ENCODE measurements at places on chromosomes 2 and 18.

DNA sequence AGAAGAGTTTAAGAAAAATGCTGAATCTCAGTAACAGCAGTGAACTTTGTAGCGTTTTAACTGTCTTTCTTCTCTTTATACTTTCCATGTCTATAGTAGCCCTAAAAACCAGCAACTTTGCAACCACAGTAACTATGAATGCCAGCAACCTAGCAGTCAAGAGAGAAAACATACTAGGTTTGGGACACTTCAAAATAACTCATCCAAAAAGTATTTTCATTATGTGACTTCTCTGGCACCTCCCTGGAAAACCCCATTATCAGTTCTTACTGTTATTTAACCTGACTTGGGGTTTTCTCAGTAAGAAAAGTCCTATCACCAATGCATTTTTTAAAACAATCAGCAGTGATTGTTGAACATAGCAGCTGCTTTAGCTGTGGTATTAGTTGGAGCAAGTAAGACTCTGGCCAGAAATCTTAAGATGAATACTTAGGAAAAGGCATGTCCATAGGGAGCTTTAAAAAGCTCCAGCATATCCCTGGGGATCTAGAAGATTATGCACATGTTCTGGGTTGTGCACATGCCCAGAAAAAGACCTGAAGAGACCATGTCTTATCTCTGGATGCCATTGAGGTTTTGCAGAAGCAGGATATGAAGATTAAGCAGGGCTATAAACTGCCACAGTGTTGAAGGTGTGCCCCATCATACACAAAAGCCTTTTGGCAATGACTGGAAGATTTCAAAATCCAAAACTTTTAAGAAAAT, 411.3 kb downstream of the CMPK2 start:
- no peak for DNase-seq

- DNase-seq, result no peak
These were observed 373.3 kb downstream of the ZNF804A start for GRCh38 chr2:184971546-184972068.

DNA sequence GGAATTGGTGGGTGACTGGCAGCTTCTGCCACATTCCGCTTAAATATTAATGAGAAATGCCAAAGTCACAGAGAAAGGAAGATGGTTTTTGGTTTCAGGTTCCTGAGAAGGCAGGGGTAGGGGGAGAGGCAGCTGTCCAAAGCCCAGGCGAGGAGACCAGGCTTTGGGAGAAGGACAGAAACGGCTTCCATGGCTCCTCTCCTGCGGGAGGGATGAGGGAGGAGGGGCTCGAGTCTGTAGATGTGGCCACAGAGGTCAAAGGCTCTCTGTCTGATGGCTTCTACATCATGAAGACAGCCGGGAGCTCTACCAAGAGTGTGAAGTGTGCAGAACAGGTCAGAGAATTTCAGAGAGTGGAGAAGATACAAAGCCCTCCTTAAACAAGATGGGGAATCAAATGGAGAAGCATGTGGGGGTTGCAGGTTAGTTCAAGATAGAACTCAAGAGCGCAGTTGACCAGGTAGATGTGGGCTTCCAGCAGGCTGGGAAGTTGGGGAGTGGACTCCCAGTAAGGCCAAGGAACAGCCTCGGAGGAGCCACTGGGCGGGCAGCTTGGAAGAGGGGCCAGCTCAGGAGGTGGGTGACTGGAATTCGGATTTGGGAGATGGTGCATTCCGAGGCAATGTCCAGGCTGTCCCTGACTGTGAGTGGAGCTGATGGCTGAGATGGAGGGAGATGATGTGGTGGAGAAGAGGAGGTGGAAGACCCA, 23.8 kb upstream of the HPCAL1 start:
- no peak for DNase-seq

GRCh38 chr18:57655740-57656139, 34.1 kb upstream of the NARS1 start:
- no peak for DNase-seq

- DNase-seq, result no peak
These were observed 32.0 kb upstream of the GPR55 start for GRCh38 chr2:230956827-230957755.

GRCh38 chr2:156955701-156956100, 301.8 kb upstream of the GALNT5 start:
- DNase-seq, result no peak

GRCh38 chr2:174327021-174327840, 7.5 kb upstream of the SP9 start:
- no peak for DNase-seq

DNA sequence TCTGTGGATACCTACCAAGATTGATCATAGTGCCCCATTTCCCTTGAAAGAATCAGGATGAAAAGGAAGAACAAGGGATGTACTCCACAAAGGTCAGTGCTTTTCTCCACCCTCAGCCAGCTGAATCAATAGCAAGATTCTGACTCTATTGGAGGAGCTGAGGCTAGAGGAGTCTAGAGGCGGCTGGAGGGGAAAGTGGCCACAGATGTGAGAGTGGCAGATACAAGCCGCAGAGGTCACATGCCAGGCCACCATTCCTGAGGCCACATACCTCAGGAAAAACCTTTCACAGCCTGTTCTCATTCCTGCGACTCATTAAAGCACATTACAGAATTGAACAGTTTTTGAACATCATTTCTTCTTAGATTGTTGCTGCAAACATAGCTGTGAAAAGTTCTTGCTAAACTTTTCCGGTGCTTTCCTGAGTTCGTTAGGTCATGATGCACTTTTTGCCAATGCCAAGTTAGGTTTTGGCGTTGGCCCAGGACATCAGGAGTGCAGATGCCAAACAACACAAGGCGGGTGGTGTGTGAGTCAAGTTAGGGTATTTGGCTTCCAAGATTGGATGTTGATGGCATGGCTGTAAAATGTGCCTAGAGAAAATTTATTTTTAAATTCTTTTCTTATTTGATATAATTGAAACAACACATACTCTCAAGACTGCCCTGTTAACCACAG, 160.7 kb upstream of the SP5 start:
- no peak for DNase-seq

GRCh38 chr2:23448906-23449305, 63.9 kb downstream of the KLHL29 start:
- no peak for DNase-seq

DNA sequence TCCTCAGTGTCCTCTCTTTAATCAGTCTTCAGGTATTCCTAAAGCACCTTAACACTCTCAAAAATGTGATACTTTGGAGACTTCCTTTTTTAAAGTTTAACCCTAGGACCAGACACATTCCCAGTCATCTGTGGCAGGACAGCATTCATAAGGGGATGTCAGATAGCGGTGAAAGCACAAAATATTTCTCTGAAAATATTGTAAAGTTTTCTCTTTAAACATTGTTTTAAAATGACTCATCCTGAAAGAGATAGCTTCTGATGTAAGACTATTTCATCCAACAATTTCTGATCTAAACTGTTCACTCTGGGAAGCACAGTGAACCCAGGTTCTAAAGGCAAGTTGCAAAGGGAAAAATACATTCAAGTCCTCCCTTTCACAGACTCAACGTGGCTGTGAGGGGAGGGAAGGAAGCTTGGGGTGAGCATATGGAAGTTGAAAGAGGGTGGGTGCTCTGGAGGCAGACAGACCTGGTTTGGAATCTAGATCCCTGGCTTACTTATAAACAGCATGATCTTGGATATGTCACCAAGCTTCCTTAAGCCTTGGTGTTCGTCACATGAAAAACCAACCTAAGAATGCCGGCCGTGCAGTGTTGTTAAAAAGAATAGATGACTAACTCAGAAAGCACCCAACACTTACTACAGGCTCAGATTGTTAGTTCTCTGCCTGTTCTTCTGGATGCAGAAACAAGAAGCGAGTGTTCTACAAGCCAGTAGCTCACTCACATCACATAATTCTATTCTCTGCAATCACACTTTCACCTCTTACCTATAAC, 12.1 kb downstream of the GALNT14 start:
- no peak for DNase-seq

- DNase-seq, result no peak
These were observed 61.0 kb downstream of the EIPR1 start for GRCh38 chr2:3316456-3317276.

- no peak for DNase-seq
These were observed 28.1 kb downstream of the FOSL2 start for GRCh38 chr2:28420722-28421121.

- no peak for DNase-seq
These were observed 13.3 kb upstream of the CCDC85A start for GRCh38 chr2:56170504-56170903.

GRCh38 chr2:25250331-25251070, 82.1 kb upstream of the POMC start:
- DNase-seq, result no peak

GRCh38 chr2:210541290-210541902, 15.0 kb upstream of the CPS1 start:
- no peak for DNase-seq

- DNase-seq, result peak; percentile 54
These were observed 118.1 kb upstream of the MSH6 start for GRCh38 chr2:47664817-47665216.
